ENCODE measurements at places on chromosomes 2 and 18.

GRCh38 chr2:8116661-8117060 is 565.2 kb upstream of the ID2 start:
- H3K27me3 ChIP-seq, result no peaks in the 10 kb centered on the region
- no peak overlapping the region for H3K4me3 ChIP-seq
- no peak overlapping the region for H3K27ac ChIP-seq
- peaks cover 6% of the 10 kb centered on the region for H3K4me1 ChIP-seq

GRCh38 chr2:220504938-220505503 is 877.6 kb downstream of the SLC4A3 start:
- no peaks in the 10 kb centered on the region for H3K4me1 ChIP-seq
- H3K36me3 ChIP-seq, result no peaks in the 10 kb centered on the region
- H3K4me3 ChIP-seq, result no peak overlapping the region
- no peak overlapping the region for H3K27ac ChIP-seq
- no peak for DNase-seq
- H3K27me3 ChIP-seq, result no peaks in the 10 kb centered on the region

DNA sequence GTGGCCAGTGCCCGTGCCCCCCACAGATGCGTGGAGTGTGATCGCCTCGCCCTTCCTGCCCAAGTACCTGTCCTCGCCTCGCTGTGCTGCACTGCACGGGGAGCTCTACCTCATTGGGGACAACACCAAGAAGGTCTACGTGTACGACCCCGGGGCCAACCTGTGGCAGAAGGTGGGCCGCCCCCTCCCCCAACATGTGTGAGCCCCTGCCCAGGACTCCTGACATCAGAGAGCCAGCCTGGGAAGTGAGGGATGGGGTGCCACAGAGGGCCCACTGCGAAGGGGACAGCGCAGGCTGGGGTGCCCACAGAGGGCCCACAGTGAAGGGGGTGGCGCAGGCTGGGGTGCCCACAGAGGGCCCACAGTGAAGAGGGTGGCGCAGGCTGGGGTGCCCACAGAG is 9.8 kb upstream of the ERFE start:
- no peak overlapping the region for H3K4me3 ChIP-seq
- H3K27me3 ChIP-seq, result peaks cover 9% of the 10 kb centered on the region
- peaks cover 8% of the 10 kb centered on the region for H3K4me1 ChIP-seq
- H3K36me3 ChIP-seq, result no peaks in the 10 kb centered on the region
- no peak for DNase-seq
- H3K27ac ChIP-seq, result no peak overlapping the region

- H3K4me1 ChIP-seq, result peaks cover 10% of the 10 kb centered on the region
- H3K27ac ChIP-seq, result no peak overlapping the region
- no peak overlapping the region for H3K4me3 ChIP-seq
Observed at GRCh38 chr2:227474410-227474809, 2.5 kb downstream of the AGFG1 start.

- peaks cover 2% of the 10 kb centered on the region for H3K27me3 ChIP-seq
- H3K4me1 ChIP-seq, result no peaks in the 10 kb centered on the region
Observed at GRCh38 chr2:27296481-27296880, 11.8 kb downstream of the UCN start.

DNA sequence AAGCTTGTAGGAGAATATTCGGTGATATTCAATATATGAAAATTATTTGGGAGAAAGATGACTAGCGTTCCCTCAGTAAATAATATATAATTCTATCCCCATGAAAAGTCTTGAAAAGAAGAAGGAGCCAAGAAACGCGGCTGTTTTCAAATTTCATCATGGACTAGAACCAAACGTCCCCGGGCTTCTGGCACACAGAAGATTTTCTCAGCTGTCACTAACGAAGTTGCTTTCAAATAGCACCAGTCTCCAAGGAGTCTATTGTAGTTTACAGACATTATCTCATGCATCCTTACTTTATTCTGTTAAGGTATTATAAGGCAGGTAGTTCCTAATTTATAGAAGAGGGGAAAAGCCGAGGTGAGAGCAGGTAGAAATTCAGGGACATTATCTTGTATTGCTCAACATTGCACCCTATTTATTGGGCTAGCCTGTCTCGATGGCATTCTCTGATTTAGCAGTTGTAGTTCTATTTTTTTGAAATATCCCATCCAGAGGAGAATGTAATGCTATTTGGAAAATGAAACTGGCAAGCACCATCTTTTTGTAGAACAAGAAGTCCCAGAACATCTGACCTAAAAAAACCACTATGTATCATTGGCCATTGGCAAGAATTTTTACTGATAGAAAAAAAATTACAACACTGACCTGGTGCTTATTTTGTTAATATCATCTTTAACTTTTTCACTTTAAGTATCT is 198.1 kb upstream of the RASGRP3 start:
- no peaks in the 10 kb centered on the region for H3K36me3 ChIP-seq
- no peak overlapping the region for H3K4me3 ChIP-seq
- no peaks in the 10 kb centered on the region for H3K27me3 ChIP-seq
- no peak overlapping the region for H3K27ac ChIP-seq

GRCh38 chr2:232871418-232871834 is 1.4 kb downstream of the SNORC start:
- no peaks in the 10 kb centered on the region for H3K36me3 ChIP-seq
- no peak overlapping the region for H3K4me3 ChIP-seq
- no peak for DNase-seq
- no peaks in the 10 kb centered on the region for H3K27me3 ChIP-seq
- no peak overlapping the region for H3K27ac ChIP-seq
- H3K4me1 ChIP-seq, result peaks cover 2% of the 10 kb centered on the region

DNA sequence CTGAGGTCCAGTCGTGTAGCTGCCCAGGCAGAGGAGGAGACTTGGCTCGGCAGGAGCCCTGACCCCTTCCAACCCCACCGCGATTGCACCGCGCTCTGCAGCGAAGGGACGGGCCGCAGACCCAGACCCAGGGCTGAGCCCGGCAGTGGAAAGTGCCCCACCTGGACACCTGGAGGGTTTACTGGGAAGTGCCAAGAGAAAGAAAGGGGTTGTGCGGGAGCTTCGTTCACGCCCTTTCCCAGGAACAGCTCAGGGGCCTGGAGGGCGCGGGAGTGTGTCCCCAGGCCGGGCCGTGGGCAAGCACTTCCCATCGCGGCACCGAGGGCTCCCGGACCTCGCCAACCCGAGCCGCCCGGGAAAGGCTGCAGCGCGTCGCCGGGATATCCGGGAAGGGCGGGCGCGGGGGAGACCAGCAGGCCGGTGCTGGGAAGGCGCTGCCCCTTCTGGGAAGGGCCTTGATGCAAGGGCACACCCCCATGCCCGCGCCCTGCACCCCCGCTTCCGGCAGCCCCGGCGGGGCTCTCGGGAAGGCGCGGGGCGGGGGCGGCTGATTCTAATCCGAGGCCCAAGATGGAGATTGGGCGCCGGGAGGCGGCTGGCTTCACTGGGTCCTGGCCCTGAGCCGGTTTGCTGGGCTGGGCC is 36.1 kb upstream of the MRPL33 start:
- H3K36me3 ChIP-seq, result peaks cover 2% of the 10 kb centered on the region
- H3K4me3 ChIP-seq, result no peak overlapping the region
- H3K27me3 ChIP-seq, result peaks cover 29% of the 10 kb centered on the region
- no peak for DNase-seq

DNA sequence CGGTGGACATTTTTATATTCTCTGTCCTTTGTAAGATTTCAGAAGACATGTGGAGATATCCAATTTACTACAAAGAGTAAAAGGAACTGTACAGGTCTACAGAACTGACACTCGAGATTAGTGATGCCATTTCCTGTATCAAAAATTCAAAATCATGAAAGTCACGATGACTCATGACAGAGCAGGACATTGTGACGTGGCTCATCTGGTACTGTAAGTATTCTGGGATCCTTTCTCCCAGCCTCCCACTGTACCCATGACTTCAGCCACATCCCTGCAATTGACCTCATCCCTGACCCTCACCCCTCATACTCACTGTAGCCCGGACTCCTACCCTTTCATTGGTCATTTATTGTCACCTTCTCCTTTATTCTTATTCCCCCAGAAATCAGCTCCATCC is 736.5 kb downstream of the EPHA4 start:
- H3K36me3 ChIP-seq, result no peaks in the 10 kb centered on the region
- H3K4me3 ChIP-seq, result no peak overlapping the region
- no peaks in the 10 kb centered on the region for H3K4me1 ChIP-seq
- no peak for DNase-seq

GRCh38 chr2:239472235-239472775 is 71.5 kb upstream of the HDAC4 start:
- H3K4me1 ChIP-seq, result peaks cover 2% of the 10 kb centered on the region
- H3K27ac ChIP-seq, result no peak overlapping the region
- H3K27me3 ChIP-seq, result no peaks in the 10 kb centered on the region
- DNase-seq, result no peak

DNA sequence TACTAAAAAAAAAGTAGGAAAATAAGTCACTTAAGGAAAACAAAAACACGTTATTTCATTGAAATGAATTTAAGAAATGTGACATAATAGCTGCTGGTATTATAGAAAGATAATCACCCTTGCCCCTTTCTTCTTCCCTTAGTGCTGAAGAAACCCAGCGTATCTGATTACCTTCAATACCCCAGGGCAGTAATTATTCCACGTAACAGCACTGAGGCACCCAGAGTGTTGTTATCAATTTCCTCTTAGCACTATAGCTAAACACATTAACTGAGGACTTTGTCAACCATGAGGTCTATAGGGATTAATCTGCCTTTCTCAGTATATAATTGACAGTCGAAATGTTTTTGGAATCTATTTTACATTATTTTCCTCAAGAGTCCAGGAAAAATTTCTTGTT is 180.0 kb upstream of the NXPH2 start:
- no peaks in the 10 kb centered on the region for H3K36me3 ChIP-seq
- DNase-seq, result no peak

DNA sequence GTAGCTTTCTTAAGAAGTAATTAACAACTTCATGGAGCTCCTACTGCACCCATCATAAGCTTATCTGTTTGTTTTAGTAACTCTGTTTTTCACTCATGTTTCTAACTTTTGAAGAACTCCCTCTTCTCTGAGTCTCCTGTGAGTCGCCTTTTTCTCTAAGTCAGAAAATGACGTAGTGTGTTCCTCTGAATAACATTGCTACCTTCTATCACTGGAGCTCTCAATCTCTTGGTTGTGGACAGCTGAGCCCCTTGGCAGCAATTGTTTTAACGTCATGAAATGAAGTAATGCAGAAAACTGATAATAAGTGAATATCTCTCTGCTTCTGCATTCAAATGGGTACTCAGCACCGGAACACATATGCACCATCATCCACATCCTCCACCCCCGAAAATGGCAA is 433.3 kb upstream of the SALL3 start:
- H3K27ac ChIP-seq, result no peak overlapping the region
- no peaks in the 10 kb centered on the region for H3K4me1 ChIP-seq
- no peaks in the 10 kb centered on the region for H3K27me3 ChIP-seq
- no peak overlapping the region for H3K4me3 ChIP-seq
- no peaks in the 10 kb centered on the region for H3K36me3 ChIP-seq

DNA sequence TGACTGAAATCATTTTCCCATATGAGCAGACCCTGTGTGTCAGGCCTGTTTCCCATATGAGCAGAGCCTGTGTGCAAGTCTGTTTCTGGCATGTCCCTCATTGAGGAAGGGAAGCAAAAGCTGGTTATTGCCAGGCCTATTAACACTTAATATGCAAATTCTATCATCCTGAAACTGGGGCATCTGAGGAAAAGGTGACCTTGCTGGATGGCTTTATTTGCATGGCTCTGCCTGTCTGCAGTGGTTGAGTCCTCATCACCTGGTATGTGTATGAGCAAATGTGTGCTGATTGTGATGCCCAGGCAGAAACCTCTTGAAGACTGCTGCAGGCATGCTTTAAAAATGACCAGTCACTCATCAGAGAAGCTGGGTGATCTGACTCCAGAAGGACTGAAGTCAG is 31.2 kb downstream of the EIF4E2 start:
- H3K27ac ChIP-seq, result no peak overlapping the region
- H3K4me1 ChIP-seq, result no peaks in the 10 kb centered on the region
- H3K27me3 ChIP-seq, result no peaks in the 10 kb centered on the region

DNA sequence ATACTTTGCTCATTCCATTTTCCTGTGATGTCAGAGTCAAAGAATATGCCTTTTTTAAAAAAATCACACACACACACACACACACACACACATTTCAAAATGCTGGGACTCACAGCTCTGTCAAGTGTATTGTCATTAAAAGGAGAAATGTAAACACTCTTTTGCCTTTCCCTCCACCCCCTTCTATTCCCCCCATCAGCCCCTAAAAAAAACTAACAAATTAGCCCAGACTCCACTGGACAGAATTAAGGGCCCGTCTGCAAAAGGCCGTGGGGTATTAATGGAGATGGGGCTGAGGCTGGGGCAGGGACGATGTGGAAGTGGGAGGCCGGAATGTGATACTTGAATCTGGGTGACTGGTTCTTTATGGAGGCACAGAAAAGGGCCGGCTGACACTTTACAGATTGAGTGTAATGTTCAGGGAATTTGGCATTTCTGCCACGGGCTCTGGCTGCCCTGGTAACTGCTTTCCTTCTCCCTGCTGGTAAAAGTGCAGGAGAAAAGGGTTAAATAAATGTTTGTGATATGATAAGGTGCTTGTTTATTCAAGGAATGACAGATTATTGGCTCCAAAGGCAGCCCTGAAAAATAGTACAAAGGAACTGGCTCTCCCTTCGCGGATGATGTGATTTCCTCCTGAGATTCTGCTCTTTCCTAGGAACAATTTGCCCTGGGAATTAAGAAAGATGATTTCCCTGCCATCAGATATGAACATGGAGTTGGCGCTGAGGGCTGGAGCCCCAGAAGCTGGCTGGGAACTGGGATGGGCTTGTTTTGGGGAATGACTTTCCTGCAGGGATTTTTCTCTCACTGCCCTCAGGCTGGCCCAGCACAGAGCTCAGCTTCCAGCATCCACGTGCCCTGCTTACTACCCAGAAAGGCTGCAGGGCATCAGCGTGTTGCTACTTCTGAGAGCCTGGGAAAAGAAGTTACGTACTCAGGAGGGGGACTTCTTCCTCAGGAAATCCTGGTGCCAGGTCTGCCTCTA is 52.8 kb upstream of the CTAGE1 start:
- H3K4me3 ChIP-seq, result no peak overlapping the region
- peaks cover 13% of the 10 kb centered on the region for H3K27me3 ChIP-seq
- no peaks in the 10 kb centered on the region for H3K36me3 ChIP-seq

- H3K27ac ChIP-seq, result no peak overlapping the region
- H3K4me3 ChIP-seq, result no peak overlapping the region
- DNase-seq, result no peak
- peaks cover 2% of the 10 kb centered on the region for H3K4me1 ChIP-seq
- H3K36me3 ChIP-seq, result no peaks in the 10 kb centered on the region
Observed at GRCh38 chr2:26072925-26073768, 39.3 kb downstream of the RAB10 start.

GRCh38 chr18:49300538-49300937 is 159.9 kb downstream of the DYM start:
- no peak for DNase-seq
- H3K4me3 ChIP-seq, result no peak overlapping the region
- no peaks in the 10 kb centered on the region for H3K27me3 ChIP-seq
- H3K36me3 ChIP-seq, result no peaks in the 10 kb centered on the region

- H3K4me3 ChIP-seq, result no peak overlapping the region
- H3K27ac ChIP-seq, result no peak overlapping the region
- no peaks in the 10 kb centered on the region for H3K4me1 ChIP-seq
Observed at GRCh38 chr2:213288913-213289700, 4.8 kb downstream of the SPAG16 start.

- no peaks in the 10 kb centered on the region for H3K4me1 ChIP-seq
- no peak for DNase-seq
- no peaks in the 10 kb centered on the region for H3K27me3 ChIP-seq
- H3K36me3 ChIP-seq, result no peaks in the 10 kb centered on the region
Observed at GRCh38 chr2:1806254-1806653, 61.9 kb upstream of the PXDN start.
